ENCODE measurements at places on chromosomes 12 and 14. TPM values are rescaled to one million over a fixed set of nuclear protein-coding genes. Genes with fewer than 3 reads are reported as not detected.

The NDUFA9 gene
- 71.5 TPM for total RNA-seq

The ISM2 gene
- not detected for total RNA-seq

The COX8C gene
- not detected for total RNA-seq

- no peak overlapping the region for H3K27ac ChIP-seq
- no peaks in the 10 kb centered on the region for H3K36me3 ChIP-seq
- no peaks in the 10 kb centered on the region for H3K4me1 ChIP-seq
- DNase-seq, result no peak
- H3K27me3 ChIP-seq, result no peaks in the 10 kb centered on the region
- no peak overlapping the region for H3K4me3 ChIP-seq
Measured at GRCh38 chr14:105292826-105293711, 7.7 kb downstream of the BRF1 start.

DNA sequence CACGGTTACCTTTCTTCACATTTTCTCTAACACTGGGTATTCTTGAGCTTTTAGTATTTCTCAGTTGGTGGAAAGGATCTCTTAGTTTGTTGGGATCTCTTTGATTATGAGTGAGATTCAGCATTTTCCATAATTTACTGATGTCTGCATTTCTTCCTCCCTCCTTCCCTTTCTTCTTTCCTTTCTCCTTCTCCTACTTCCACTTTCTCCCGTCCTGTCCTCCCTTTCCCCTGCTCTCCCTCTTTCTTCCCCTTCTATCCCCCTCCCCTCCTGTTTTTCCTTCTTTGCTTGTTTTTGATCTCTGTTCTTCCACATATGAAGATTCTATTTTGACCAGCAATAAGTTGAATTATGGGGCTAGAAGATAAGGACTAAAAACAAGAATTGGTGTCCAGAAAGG lies 66.9 kb downstream of the FUT8 start:
- no peak for DNase-seq
- peaks cover 4% of the 10 kb centered on the region for H3K36me3 ChIP-seq
- H3K4me3 ChIP-seq, result no peak overlapping the region
- H3K27me3 ChIP-seq, result no peaks in the 10 kb centered on the region
- no peak overlapping the region for H3K27ac ChIP-seq

DNA sequence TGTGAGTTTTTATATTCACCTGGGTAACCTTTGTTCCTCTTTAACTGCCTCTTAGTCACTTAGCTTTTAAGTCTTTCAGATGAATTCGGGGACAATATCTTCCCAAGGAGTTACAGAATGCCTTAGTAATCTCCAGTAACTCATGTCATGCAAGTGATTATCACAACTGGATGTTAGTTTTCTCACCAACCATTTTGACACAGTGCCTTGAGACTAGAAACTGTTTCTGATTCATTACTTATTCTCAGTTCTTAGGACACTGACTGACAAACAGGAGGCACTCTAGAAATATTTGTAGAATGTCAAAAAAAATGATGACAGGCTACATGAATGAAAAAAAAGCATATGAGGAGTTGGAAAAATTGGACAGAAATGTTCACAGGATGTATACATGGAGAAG lies 335.1 kb downstream of the ACSS3 start:
- no peaks in the 10 kb centered on the region for H3K27me3 ChIP-seq
- H3K27ac ChIP-seq, result no peak overlapping the region
- H3K4me3 ChIP-seq, result no peak overlapping the region
- no peaks in the 10 kb centered on the region for H3K36me3 ChIP-seq

- no peaks in the 10 kb centered on the region for H3K4me1 ChIP-seq
- H3K27ac ChIP-seq, result no peak overlapping the region
- peak; percentile 38 for DNase-seq
- no peaks in the 10 kb centered on the region for H3K36me3 ChIP-seq
- no peak overlapping the region for H3K4me3 ChIP-seq
Measured at GRCh38 chr12:117738233-117738632, 230.6 kb downstream of the KSR2 start.

- DNase-seq, result peak; percentile 39
- no peak overlapping the region for H3K27ac ChIP-seq
- no peaks in the 10 kb centered on the region for H3K27me3 ChIP-seq
- peaks cover 20% of the 10 kb centered on the region for H3K4me1 ChIP-seq
- no peak overlapping the region for H3K4me3 ChIP-seq
Measured at GRCh38 chr12:83985084-83985483, 927.5 kb downstream of the SLC6A15 start.

- no peak for DNase-seq
- no peak overlapping the region for H3K27ac ChIP-seq
- no peaks in the 10 kb centered on the region for H3K36me3 ChIP-seq
Measured at GRCh38 chr14:51041108-51041531, 53.8 kb downstream of the TRIM9 start.

- H3K27ac ChIP-seq, result no peak overlapping the region
- H3K36me3 ChIP-seq, result no peaks in the 10 kb centered on the region
- no peaks in the 10 kb centered on the region for H3K27me3 ChIP-seq
- no peak overlapping the region for H3K4me3 ChIP-seq
- H3K4me1 ChIP-seq, result no peaks in the 10 kb centered on the region
Measured at GRCh38 chr14:85811340-85811739, 281.4 kb downstream of the FLRT2 start.

DNA sequence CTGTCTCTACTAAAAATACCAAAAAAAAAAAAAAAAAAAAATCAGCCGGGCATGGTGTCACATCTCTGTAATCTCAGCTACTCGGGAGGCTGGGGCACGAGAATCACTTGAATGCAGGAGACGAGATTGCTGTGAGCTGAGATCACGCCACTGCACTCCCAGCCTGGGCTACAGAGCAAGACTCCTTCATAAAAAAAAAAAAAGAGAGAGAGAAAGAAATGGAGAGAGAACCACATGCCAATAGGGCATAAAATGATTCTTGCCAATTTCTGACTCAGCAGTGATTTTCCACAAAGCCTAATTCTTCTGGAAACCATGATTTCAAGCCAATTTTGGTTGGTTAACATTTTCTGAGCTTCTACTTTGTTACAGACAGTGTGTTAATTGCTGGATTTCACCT lies 250.4 kb upstream of the SEL1L start:
- no peak for DNase-seq
- no peak overlapping the region for H3K27ac ChIP-seq
- H3K4me3 ChIP-seq, result no peak overlapping the region
- H3K27me3 ChIP-seq, result no peaks in the 10 kb centered on the region
- no peaks in the 10 kb centered on the region for H3K36me3 ChIP-seq
- H3K4me1 ChIP-seq, result no peaks in the 10 kb centered on the region

GRCh38 chr14:22231018-22231417 lies 358.0 kb downstream of the DAD1 start:
- H3K4me1 ChIP-seq, result peaks cover 8% of the 10 kb centered on the region
- H3K27ac ChIP-seq, result no peak overlapping the region
- no peak for DNase-seq
- H3K36me3 ChIP-seq, result no peaks in the 10 kb centered on the region
- no peak overlapping the region for H3K4me3 ChIP-seq
- H3K27me3 ChIP-seq, result no peaks in the 10 kb centered on the region

GRCh38 chr12:112020947-112021457 lies 7.8 kb downstream of the ERP29 start:
- no peaks in the 10 kb centered on the region for H3K27me3 ChIP-seq
- peaks cover 30% of the 10 kb centered on the region for H3K36me3 ChIP-seq
- no peak for DNase-seq
- no peak overlapping the region for H3K4me3 ChIP-seq
- no peak overlapping the region for H3K27ac ChIP-seq

- no peak overlapping the region for H3K27ac ChIP-seq
- no peaks in the 10 kb centered on the region for H3K27me3 ChIP-seq
- H3K4me3 ChIP-seq, result no peak overlapping the region
- H3K4me1 ChIP-seq, result no peaks in the 10 kb centered on the region
Measured at GRCh38 chr14:81342850-81343580, 57.1 kb downstream of the STON2 start.

- DNase-seq, result no peak
- no peak overlapping the region for H3K27ac ChIP-seq
- peaks cover 10% of the 10 kb centered on the region for H3K4me1 ChIP-seq
- no peaks in the 10 kb centered on the region for H3K27me3 ChIP-seq
- H3K4me3 ChIP-seq, result no peak overlapping the region
Measured at GRCh38 chr12:123895451-123895850, 77.2 kb downstream of the CCDC92 start.

All from PC-3 (cell line).